ENCODE measurements at places on chromosomes 2 and 18.

- no peak for DNase-seq
Observed at GRCh38 chr18:9380621-9381395, 46.2 kb downstream of the TWSG1 start.

- DNase-seq, result no peak
Observed at GRCh38 chr18:13252686-13253410, 34.3 kb downstream of the LDLRAD4 start.

DNA sequence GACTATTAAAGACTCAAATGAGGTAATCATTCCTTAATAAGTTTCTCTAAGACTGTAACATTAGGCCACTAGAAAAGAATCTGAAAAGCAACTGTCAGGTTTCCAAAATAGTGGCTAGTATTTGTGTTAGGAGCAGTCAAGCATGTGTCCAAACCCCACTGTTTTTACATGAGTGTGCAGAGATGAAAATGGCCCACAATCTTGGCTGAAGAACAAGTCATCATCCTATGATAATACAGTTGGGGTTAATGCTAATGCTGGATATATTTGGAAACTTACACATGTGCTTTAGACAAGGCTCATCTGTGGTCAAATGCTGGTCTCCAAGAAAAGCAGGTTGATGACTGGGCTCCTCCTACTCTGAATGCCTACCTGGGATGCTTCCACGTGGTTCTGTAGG is 73.6 kb downstream of the MAIP1 start:
- DNase-seq, result no peak

DNA sequence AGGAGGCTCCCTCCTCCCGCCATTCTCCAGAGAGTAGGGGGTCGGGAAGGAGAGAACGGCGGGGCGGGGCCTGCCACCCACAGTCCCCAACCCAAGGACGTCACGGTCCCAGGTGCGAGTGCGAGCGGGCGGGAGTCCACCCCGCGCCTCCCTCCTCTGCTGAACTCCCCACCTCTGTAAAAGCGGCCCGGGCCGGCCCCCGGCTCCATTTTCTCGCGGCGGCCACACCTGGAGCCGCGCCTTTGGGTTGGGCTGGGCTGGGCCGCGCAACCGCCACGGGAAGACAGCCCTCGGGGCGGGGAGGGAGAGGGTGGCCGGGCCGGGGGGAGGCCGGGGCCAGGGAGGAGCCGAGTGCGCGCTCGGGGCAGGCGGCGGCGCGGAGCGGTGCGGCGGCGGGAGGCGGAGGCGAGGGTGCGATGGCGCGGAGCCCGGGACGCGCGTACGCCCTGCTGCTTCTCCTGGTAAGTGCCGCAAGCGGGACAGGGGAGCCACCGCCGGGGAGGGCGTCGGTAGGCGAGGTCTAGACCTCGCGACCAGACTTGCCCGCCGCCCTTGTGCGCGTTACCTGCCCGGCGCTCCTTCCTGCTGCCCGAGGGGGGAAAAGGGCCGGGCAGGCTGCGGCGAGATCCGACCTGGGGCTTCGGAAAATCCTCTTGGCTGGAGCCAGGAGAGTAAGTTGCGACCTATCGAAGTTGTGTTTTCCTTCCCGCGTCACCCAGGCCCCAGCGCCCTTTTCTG is at the start of gene DSG2:
Gene DSG2 (plus strand): TSS at position 342 of the 738 bp plus-strand sequence. CDS start 75 bp downstream, at position 417.
- DNase-seq, result no peak

DNA sequence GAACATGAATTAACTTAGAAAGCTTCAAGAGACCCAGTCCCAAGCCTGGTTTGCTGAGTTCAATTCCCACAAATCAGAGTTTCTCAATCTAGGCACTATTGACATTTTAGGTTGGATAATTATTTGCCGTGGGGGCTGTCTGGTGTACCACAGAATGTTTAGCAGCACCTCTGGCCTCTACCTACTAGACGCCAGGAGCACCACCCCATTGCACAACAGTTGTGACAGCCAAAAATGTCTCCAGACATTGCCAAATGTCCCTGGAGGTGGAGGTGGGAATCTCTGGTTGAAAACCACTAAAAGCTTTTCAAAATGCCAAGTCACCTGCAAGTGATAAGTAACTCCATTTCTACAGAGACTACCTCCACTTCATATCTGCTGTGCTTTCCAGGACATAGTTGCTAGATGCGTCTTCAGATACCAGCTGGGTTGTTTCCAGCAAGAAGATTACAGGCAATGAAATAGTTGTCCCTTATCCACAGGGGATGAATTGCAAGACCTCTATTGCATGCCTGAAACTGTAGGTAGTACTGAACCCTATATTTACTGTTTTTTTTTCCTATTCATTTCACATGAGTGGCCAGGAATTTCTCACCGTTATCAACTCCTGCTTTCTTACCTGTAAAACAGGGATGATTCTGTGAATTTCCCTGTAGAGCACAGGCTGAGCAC is 554.3 kb downstream of the ZEB2 start:
- no peak for DNase-seq

DNA sequence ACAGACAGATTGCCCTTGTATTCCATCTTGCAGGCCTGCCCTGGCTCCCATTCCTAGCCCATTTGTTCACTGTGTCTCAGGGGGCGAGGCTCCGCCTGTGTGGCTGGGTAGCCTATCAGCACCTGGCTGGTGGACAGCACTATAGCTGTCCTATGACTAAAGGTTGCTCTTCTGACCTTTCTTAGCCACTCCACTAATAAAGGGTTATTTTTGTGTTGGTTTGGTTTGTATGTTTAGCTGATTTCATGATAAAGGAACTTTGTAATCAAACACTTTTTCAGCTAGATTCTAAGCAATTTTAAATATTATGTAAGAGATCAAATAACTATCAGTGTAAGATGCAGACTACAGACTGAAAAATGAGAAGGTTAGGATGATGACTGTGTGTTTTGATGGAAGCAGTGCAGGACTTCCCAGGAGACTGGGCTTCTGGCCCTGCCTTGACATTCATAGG is 72.2 kb downstream of the CRIM1 start:
- DNase-seq, result no peak

- DNase-seq, result no peak
Observed at GRCh38 chr2:68653034-68653433, 9.7 kb downstream of the PROKR1 start.

DNA sequence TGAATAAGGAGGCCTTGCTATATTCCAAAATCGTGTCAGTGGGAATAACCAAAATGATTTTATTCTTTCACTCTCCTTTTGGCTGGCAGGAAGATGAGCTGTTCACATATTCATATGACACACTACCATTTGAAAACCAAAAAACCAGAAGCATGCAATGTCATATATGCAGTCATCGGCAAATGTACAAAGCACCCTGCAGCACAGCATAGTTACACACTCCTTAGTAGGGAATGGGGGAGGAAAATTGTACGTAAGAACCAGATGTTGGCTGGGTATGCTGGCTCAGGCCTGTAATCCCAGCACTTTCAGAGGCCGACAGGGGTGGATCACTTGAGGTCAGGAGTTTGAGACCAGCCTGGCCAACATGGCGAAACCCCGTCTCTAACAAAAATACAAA is 176.6 kb downstream of the GFPT1 start:
- DNase-seq, result no peak

DNA sequence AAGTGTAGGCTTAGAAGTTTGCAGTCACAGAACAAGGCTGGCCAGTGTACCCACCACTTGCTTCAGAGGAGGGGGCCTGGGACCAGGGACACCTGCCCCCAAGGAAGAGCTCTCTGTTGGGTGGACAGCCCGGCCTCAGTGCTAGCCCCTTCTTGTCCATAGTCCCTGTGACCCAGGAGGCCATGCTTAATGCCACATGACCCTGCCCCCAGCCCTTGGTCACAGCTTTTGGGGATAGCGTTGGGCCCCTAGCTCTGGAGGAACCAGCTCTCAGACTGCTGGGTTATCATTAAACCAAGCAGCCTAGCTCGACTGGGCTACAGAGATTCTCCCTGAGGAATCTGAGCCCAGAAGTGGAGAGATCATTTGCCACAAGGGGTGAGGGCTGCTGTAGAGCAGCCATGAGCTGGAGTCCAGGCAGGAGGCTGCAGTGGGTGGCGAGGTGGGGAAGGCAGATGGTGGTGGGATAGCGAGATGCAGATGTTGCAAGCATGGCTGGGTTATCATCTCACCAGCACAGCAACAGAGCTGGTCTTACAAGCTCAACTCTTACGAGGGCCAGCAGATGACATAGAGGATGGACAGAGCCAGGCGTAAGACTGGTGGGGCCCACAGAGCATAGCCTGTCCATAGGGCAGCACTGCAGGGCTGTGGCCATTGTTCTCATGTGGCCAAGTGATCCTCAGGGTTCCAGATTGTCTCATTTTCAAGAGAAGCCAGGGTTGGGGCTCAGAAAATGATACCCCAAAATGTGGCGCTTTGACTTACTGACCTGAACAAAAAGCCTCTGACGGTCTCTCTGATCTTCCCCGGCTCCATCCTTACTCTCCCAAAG is 7.2 kb upstream of the TMEM37 start:
- DNase-seq, result no peak

GRCh38 chr2:188158337-188159100 is 133.2 kb upstream of the GULP1 start:
- no peak for DNase-seq

DNA sequence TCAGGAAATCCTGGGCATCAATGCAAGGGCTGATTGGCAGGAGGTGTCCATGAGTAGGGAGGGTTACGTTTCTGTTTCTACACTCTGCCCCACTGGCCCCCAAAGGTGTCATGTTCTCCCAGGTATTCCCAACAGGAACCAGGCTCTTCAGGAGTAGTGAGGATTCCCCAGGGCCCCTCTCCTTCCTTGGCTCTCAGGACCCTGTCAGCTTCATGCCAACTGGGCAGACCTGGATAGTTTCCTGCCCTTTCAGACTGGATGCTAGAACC is 480.6 kb upstream of the HS6ST1 start:
- DNase-seq, result no peak

DNA sequence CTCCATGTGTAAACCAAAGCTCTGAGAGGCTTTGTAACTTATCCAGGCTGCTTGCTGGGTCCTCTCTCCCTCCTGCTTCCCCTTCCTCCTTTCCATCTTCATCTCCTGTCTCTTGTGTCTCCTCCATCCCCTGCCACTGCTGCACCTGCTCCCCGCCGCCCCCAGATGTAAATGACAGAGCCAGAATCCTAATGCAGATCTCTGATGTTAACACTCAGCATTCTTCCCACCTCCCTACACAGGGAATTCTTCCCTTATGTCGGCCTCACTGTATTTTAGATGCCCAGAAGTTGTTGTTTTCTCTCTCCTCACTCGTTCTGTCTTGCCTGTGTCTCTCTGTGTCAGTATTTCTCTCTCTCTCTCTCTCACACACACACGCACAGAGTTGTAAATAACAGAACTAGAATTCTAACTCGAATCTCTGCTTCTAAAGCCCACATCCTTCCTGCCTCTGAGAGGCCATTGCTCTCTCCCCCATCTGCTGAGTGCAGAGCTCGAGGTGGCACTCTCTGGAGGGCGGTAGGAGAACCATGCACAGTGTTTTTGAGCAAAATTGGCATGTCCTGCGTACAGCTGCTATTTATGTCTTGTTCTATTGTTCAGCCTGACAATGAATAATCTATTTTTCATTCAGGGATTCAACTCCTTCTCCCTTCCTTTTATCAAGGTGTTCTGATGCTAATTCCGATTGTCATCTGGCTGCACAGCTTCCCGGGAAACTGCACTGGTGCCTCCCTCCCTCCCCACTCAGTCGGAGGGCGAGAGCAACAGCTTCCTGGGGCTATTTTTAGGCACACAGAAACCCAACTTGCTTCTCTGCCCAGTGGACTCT is 219.9 kb downstream of the SH3RF3 start:
- no peak for DNase-seq

DNA sequence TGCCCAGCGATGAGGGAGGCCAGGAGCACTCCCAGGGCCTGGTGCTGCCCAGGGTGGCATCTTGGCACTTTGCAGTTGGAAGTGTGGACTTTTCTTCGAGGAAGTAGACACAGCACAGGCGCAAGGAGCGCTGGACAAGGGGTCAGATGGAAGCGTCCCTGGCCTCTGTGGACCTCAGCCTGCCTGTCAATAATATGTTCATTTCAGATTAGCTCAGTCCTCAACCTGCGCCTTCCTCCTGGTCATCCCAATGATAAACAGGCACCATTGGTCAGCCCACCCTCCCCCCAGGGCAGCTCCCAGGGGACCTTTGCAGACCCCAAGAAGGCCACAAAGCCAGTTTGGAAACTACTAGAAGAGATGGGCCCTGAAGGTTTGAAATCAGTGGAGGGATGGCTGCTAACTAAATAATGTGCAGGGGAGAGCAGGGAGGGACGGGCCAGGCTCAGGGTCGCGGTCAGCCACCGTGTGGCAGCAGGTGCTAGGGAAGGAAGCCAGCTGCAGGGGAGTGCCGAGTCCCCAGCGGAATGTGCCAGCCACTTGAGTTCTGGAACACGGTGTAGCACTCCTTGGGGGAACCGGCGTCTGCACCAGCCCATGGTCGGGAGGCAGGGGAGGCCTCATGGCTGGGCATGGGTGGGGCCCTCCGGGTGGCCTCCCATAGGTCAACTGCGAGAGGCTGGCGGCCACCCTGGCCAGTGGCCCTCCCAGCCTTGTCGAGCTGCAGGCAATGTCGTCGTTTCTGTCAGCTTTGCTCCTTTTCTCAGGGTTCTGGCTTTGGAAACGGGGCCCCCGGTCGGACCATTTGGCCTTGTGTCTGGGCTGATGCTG is 59.9 kb downstream of the ADI1 start:
- DNase-seq, result no peak

GRCh38 chr2:121130301-121130850 is 154.6 kb downstream of the TFCP2L1 start:
- DNase-seq, result no peak

DNA sequence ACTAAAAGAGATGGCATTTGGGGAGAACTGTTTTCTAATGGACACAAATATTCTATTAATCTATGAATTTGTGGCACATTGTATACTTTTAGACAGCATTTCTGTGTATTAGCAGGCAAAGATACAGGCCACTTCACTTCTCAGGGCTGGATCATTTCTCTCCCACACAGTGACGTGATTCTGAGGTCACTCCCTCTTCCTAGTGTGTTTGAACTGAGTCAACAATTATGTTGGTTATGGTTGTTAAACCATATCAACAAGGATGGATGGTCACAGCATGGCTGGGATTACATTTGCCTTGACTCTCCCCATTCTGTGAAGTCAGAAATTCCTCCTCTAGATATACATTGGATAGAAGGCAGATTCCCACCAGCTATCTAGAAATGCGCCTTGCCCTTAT is 11.6 kb downstream of the NOSTRIN start:
- no peak for DNase-seq

GRCh38 chr18:23814991-23815614 is 125.8 kb downstream of the LAMA3 start:
- DNase-seq, result no peak

- DNase-seq, result no peak
Observed at GRCh38 chr18:37483221-37483971, 82.2 kb downstream of the CELF4 start.

GRCh38 chr2:238703053-238703415 is 144.9 kb upstream of the TWIST2 start:
- no peak for DNase-seq

GRCh38 chr2:228355897-228356296 is 174.4 kb upstream of the SPHKAP start:
- no peak for DNase-seq

DNA sequence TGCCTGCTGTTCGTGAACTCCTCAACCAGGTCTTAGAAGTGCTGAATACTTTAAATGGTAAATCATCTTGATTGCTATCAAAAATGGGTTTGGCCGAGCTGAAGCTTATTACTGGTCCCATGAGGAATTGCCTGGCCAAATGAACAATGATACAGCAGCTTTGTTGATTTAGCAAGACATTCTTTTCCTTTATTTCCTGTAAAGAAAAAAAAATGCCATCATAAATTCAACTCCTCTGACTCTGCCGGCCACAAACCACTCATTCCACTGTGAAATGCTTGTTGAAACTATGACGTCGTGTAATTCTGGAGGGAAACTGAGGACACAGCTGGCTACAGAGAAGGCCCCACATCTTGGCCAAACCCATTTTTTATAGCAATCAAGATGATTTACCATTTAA is 74.2 kb upstream of the ID2 start:
- DNase-seq, result no peak

Data from stimulated activated CD8-positive, alpha-beta memory T cell treated with anti-CD3 and anti-CD28 coated beads, Interleukin-4, amount 100 ng/mL, for 4 hours (primary cell).